ENCODE measurements at places on chromosomes 1 and 21.

- no peak for DNase-seq
Measured at GRCh38 chr1:229383961-229384360, 41.1 kb upstream of the CCSAP start.

DNA sequence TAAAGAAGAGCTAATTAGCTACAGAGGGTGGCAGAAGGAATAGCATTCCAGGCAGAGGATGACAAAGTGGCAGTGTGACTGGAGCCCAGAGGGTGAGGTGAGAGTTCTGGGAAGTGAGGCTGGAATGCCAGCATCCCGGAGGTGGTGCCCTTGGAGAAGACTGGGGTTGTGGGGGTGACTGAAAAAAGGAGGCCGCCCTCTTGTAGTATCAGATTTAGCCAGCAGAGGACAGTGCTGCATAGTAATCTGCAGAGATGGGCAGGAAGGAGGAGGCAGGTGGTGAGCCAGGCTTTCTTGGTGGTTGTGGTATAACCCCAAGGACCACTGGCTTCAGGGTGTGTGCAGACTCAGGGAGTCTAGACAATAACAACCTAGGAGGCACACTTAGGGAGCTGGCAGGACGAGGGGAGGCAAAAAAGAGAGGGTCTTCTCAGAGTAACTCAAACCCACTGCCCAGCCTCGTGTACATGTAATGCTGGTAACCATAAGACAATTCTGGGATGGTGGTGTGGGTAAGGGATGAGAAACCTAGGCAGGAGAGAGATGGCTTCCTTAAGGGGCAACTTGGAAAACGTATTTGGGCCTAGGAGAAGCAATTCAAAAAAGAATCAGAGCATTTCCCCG lies 30.5 kb downstream of the MROH7 start:
- DNase-seq = peak; percentile 37

GRCh38 chr1:59703918-59704378 lies 110.8 kb upstream of the HOOK1 start:
- DNase-seq = no peak

DNA sequence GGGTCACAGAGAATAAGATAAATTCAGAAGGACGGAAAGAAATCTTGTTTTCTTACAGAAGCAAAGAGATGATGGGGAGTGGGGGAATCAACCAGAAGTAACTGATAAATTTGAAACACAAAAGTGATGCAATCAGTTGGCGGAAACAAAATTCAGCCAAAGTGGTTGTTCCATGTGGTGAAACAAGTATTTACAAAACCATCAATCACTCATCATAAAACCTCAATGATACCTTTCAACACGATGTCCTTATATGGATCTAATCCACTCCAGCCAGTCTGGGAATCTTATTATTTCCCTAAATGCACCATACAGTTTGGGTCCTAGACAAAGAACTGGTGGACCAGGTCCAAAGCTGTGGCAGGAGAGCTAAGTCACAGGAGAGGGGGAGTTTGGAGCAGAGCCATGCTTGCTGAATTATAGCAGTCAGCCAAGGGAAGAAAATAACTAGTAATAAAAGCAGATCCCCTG lies 303.8 kb upstream of the LRRC7 start:
- DNase-seq = no peak

GRCh38 chr1:224923726-224924125 lies 5.7 kb upstream of the DNAH14 start:
- DNase-seq = no peak

GRCh38 chr21:46608672-46609111 lies 3.8 kb upstream of the S100B start:
- DNase-seq = no peak

GRCh38 chr1:205451202-205451601 lies 4.6 kb downstream of the BLACAT1 start:
- no peak for DNase-seq

DNA sequence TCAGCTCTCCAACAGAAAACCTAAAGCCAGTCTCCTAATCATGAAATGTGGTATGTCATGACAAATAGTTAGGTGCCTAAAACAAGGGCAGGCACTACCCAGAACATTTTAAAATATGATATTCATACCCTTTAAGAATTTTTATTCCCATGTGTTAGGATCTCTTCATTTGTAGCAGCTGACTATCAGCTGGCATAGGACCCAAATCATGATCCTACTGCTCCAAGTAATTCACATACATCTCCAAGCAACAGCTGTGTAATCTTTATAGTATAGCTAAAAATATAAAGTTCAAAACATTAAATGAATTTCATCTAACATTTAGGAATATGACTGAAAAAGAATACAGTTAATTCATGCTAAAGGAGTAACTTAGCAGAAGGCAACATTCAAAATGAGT lies 57.5 kb downstream of the ENAH start:
- no peak for DNase-seq

GRCh38 chr1:63817152-63817667 lies 43.4 kb downstream of the ROR1 start:
- no peak for DNase-seq

DNA sequence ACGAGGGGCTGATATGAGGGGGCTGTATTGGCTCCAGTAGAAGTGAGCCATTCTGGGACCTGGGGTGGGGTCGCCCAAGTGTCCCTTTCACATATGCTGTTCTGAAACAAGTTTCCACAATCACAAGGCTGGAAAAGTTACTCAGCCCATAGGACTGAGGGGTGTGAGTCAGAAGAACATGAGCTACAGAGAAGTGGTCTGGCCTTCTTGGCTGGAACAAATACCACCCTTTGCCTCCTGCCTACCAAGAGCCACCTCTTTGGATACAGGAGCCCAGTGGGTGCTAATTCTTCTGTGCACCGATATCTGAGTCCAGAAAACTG lies 42.4 kb downstream of the MEF2D start:
- DNase-seq = no peak

DNA sequence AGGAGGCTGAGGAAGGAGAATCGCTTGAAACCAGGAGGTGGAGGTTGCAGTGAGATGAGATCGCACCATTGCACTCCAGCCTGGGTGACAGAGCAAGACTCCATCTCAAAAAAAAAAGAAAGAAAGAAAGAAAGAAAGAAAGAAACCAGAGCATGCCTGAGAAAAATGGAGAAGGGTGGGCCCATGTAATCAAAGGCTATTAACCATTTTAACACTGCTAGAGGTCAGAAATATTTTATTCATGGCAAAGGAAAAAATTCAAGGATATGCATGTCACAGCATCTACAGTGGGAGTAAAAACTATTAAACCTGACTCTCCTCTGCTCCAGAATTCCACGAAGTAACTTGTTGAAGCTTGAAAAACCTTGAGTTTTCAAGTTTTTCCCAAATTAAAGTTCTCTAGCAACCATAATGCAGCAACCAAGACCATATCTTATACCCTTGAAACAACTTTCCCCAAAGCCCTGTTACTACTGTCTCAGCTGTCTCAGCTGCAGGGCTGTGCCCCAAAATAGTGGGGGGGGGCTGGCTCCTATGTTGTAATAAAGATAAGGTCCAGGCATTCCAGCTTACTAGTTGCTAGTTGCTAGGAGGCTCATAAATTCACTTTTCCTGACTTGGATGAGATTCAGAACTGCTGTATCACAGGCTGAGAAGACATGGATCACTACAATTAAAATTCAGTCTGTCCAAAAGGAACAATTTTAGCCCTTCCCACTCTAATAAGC lies 112.9 kb upstream of the SOD1 start:
- DNase-seq = no peak

DNA sequence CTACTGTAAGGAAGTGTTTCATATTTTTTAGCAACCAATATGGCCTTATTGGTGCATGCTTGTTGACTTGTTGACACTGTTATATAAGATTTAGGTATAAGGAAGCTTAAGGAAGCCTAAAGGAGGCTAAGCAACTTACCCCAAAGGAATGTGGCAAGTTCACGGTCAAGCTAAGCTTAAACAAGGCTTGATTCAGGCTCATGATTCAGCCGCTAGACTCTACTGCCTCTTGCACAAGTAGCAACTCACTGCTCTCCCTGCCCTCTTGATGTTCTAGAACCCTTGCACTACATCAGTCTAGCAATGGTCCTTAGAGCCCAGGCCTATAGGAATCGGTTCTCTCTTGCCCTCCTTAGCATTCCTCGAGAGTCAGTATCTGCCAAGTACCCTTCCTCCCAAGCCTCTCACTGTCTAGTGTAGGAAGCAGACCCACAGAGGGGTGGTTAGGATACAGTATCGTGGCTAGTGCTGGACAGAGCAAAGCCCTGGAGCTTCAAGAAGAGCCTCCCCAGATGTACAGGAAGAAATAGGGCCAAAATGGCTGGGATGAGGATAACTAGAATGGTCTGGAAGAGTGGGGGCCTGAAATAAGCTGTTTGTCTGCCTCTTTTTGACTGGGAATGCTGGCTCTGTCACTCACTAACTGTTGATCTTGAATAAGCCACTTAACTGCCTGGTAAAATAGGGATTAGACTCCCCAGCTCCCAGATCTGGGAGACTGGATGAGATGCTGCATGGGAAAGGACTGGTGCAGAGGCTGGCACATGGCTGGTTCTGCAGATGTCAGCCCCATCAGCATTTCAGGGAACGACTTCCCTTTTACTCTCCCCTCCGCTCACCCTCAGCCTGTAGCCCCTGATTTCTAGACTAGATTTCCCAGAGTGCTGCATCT lies 122.2 kb downstream of the NAV1 start:
- no peak for DNase-seq
